ENCODE measurements at places on chromosomes 2 and 18.

- DNase-seq, result no peak
Observed at GRCh38 chr2:207333599-207334300, 168.0 kb upstream of the KLF7 start.

GRCh38 chr2:25543939-25544338, 129.4 kb downstream of the DTNB start:
- DNase-seq, result no peak

- no peak for DNase-seq
Observed at GRCh38 chr2:126707191-126707590, 51.2 kb downstream of the GYPC start.

- no peak for DNase-seq
Observed at GRCh38 chr2:38174646-38175423, 98.9 kb upstream of the CYP1B1 start.

GRCh38 chr18:55302167-55302833, 285.7 kb downstream of the TCF4 start:
- no peak for DNase-seq

DNA sequence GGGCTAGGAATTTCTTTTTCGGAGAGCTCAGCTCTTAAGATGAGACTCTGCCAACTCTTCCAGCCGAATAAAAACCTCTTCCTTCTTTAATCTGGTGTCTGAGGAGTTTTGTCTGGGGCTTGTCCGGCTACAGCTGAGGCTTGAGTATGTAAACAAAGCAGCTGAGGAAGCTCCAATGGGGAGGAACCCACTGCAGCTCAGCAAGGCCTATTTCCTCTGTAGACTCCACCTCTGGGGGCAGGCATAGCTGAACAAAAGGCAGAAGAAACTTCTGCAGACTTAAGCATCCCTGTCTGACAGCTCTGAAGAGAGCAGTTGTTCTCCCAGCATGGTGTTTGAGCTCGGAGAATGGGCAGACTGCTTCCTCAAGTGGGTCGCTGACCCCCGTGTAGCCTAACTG, 838.7 kb downstream of the CCDC85A start:
- DNase-seq, result no peak

DNA sequence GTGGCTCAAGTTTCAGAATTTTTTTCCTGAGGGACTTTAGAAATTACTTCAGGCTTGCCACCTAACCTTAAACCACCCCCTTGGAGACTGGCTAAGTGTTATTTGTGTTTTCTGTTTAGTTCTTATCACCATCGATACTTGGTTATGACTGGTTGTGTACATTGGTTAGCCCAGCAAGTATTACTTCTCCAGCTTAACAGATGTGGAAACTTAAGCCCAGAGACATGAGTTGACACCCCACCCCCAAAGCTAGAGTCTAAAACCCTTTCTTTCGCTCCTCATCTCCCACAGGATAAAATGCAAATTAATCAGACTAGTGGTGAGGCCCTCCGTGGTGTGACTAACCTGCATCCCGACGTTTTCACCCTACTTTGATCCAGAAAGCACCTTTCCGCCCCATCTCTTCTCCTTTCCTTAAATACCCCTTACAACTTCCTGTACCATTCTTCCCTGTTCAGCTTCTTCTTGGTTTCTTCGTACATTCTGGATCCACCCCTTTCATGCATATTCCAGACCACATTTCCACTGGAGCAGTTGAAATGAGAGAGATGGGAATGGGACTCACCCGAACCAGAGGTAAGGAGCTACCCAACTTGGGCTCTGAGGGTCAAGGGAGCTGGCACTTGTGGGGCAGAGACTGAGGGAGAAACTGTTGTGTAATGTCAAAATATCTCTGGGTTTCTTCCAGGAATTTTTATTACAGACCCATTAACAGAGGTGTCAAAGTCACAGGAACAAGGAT, 819 bp upstream of the MAP3K2 start:
- peak; percentile 9 for DNase-seq

- DNase-seq, result no peak
Observed at GRCh38 chr2:175414191-175414881, 232.8 kb upstream of the ATP5MC3 start.

DNA sequence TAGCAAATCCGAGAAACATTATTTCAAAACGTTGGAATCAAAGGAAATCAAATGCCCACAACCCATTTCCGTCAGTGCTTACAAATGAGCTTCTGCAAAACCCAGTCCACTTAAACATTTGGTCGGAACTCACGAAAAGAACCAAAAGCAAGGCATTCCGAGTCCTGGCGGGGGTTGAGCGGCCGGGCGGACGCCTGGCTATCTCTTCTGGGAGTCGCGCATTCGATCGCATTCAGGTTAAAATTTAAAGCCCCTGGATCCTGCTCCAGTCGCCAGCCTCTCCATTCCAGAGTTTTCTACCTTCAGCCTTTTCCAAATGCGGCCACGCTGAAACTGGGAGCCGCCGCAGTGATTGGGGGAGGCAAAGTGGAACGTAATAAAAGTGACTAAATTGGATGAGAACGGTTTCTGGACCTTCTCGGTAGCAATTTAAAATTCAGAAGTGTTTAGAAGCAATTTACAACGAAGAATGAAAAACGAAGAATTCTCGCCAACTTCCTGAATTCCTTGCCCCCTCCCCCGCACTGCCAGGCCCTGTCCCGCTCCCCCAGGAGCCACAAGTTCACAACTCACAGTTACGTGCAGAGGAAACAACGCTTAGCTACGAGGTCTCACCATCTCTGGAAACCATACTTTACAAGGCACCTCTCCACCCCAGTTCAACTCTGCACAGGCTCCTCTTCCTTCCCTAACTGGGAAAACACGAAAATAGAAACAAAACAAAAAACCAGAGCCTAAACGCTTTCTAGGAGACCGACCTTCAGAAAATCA, 1.7 kb upstream of the GATA6 start:
- no peak for DNase-seq

DNA sequence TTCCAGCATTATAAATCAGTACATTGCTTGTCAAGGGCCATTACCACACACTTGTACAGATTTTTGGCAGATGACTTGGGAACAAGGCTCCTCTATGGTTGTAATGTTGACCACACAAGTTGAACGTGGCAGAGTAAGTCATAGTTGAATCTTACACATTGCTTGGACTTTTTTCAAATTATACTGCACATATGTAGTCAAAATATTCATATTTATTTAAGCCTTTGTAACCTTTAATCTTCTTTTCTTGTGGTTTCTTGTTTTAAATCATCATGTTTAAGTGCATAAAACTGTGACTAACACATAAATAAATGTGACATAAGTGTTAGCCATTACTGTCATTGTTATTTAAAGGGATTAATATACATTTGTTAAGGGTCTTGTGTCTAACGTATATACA, 52.1 kb upstream of the EPB41L5 start:
- DNase-seq, result no peak

DNA sequence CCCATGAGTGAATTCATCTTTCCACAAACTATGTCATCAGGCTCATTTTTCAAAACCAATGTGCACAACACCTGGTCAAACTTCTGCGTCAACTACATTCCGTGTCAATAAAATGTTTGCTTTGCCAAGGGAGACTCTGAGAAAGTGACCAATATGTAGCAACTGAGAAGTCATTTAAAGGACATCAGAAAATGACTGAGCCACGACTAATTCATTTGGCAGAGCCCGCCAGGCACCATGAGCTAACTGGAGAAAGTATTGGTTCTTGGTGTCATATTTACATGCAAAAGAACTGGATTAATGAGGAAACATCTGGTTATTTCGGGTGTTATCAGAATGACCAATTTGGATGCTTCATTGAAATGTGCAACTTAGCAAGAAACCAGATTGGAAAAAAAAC, 7.2 kb downstream of the RND3 start:
- no peak for DNase-seq

- no peak for DNase-seq
Observed at GRCh38 chr2:66082581-66082980, 352.3 kb upstream of the MEIS1 start.

DNA sequence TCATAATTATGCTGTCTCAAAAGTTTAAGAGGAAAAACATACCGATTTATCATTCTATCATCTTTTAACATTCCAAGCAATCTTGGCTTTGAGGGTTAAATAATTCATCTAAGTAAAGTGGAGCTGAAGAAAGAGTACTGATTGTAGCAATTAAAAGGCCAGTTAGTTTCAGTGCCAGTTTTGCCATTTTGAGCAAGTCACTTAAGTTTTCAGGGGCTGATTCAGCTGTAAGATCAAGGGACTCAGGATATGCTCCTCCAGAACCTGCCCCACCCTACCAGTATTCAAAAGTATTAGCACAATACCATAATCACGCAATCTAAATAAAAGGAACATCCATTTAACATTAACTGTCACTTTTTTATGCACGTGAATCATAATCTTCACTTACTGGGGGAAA, 1.9 kb downstream of the SS18 start:
- DNase-seq, result no peak

DNA sequence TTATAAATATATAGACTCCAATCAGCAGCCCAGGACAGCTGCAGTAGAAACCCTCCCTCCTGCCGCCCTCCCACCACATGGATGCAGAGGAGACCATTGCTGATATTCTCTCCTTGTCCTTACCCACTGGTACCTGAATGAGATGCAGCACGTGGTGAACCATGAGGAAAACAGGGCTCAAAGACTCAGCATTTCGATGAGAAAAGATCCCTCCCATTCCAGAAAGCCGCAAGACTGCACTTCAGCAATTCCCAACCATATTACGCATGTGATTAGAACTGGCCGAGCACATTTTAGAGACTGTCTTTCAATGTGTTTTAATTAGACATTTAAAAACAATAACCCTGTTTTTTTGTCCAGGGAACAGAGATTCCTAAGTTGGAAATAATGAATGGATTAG, 125.5 kb downstream of the NRP2 start:
- no peak for DNase-seq

DNA sequence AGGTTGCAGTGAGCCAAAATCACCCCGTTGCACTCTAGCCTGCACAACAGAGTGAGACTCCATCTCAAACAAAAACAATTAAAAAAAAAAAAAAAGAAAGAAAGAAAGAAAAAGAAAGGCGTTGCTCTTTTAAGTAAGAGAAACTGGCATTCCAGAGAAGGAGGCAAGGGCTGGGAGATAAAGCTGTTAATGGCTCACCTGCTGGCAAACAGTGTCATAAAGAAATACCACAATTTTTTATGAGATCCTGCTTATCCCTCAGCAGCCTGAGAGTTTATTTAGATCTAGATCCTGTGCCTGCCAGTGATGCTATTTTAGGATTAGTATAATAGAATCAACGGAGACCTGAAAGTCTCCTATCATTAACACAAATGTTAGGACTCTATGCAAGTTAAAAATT, 16.3 kb downstream of the SLC19A3 start:
- DNase-seq, result no peak

GRCh38 chr2:30736461-30737325, 70.6 kb downstream of the CAPN13 start:
- no peak for DNase-seq

DNA sequence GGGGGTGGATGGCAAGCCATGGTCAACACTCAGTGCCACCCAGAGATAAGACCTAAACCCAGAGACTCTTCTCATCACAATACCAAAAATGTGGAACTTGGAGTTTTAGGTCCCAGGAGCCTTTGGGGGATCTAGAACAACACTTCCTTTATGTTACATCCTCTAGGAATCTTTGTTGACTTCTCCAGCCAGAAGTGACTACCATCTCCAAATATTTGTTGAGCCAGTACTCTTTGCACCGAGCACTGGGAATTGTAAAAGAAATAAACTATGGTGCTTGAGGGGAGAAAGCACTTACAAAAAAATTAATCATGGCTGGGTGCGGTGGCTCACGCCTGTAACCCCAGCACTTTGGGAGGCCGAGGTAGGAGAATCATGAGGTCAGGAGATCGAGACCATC, 120.0 kb upstream of the TMEM200C start:
- no peak for DNase-seq

- DNase-seq, result no peak
Observed at GRCh38 chr2:47618272-47618552, 164.7 kb upstream of the MSH6 start.

DNA sequence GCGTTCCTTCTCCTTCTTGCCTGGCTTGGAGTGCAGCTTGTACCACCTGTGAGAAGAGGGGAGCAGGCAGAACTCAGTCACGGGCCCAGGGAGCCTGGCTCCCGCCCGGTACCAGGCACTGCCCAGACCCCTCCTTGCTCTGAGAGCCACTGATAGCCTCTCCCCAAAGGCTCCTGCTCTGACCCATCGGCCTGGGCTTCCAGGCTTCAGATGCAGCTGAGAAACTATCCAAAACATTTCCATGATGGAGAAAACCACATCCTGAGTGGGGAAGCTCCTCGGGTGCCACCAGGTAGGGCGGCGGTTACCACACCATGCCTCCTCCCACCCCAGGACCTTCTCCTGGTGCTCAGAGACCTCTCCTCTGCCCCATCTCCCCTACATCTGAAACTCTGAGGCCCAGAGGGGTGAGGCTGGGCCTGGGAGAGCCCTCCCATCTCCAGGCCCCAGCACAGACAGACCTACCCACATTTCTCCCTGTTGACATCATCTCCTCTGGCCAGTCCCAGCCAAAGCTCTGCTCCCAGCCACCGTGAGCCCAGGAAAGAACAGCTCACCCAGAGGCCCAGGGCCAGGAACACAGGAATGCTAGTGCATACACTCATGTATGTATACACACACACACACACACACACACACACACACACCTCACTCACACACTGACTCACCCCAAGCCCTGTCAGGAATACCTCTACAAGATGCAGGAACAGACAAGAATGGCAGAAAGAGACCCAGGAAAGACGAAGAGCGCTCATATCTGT, 17.9 kb upstream of the SFXN5 start:
- no peak for DNase-seq

- DNase-seq, result no peak
Observed at GRCh38 chr2:163838890-163839289, 103.1 kb upstream of the FIGN start.

GRCh38 chr2:239668042-239668441, 267.2 kb upstream of the HDAC4 start:
- DNase-seq, result no peak

DNA sequence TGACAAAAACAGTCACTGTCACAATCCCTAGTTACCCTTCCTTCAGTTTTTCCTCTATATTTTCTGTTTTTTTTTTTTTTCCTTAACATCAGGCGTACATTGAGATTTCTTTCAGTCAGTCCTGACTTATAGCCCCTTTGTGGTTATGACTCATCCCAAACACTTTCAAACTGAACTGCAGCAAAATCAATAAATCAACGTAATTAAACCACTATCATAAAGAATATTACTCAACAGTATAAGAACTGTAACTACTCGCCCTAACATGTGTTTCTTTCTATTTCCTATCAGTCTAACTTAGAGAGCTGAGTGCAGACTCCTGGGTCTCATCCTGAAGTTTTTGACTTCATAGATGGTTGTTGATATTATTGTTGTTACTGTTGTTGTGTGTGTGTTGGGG, 523.5 kb downstream of the LRRTM4 start:
- no peak for DNase-seq

GRCh38 chr2:144225076-144225475, 294.8 kb downstream of the ZEB2 start:
- DNase-seq, result no peak

DNA sequence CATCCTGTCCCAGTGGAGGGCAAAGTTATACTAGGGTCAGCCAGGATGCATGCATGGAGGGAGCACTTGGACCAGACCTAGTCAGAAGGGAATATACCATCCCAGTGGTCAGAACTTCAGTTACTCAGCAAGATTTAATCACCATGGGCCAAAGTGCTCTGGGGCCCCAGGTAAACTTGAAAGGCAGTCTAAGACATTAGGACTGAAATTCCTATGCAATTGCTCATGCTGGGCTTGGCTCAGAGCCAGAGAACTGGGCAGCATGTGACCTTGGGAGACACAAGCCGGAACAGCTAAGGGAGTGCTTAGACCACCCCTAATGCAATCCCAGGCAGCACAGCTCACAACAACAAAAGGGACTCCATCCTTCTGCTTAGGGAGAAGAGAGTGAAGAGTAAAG, 401.3 kb downstream of the KCNJ3 start:
- no peak for DNase-seq

- no peak for DNase-seq
Observed at GRCh38 chr2:128282976-128283810, 35.5 kb downstream of the HS6ST1 start.

Data from activated T-helper 1 cell treated with anti-CD3 and anti-CD28 coated beads, Interleukin-12 subunit alpha, Interleukin-12 subunit beta, Interleukin-2, Interleukin-4 antibody, amounts not matched to agents 30 ng/mL and 10 ng/mL and 1 ng/mL, durations not matched to agents 14 hours and 24 hours and 36 hours (primary cell).